ENCODE measurements at places on chromosomes 11 and 22. TPM values are rescaled to one million over a fixed set of nuclear protein-coding genes. Genes with fewer than 3 reads are reported as not detected.

GRCh38 chr11:13415201-13415600 lies 47.8 kb downstream of the BTBD10 start:
- H3K4me1 ChIP-seq, result no peaks in the 10 kb centered on the region
- peaks cover 17% of the 10 kb centered on the region for H3K36me3 ChIP-seq
- no peak overlapping the region for H3K27ac ChIP-seq

The PMM1 gene
- 30.0 TPM for total RNA-seq

- H3K27me3 ChIP-seq, result no peaks in the 10 kb centered on the region
- no peaks in the 10 kb centered on the region for H3K4me1 ChIP-seq
- H3K4me3 ChIP-seq, result no peak overlapping the region
- no peak overlapping the region for H3K27ac ChIP-seq
- no peaks in the 10 kb centered on the region for H3K36me3 ChIP-seq
- no peak for DNase-seq
These were observed 49.4 kb upstream of the NAV2 start for GRCh38 chr11:19663206-19663605.

DNA sequence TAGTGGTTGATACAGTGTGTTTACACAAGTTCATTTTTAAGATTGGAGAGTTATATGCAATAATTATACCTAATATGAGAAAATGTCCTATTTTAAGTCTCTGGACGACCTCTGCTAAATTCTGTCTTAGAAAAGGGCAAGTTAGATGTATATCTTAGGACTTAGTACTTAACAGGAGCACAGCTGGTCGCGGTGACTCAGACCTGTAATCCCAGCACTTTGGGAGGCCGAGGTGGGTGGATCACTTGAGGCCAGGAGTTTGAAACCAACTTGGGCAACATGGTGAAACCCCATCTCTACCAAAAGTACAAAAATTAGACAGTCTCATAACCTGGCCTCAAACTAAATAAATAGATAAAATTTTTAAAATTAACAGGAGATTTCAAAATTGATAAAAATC lies 27.2 kb downstream of the BSX start:
- no peak overlapping the region for H3K4me3 ChIP-seq
- no peaks in the 10 kb centered on the region for H3K36me3 ChIP-seq
- no peak for DNase-seq

- peak overlapping the region; percentile 93 for H3K27ac ChIP-seq
- peak; percentile 95 for DNase-seq
- H3K27me3 ChIP-seq, result no peaks in the 10 kb centered on the region
- H3K36me3 ChIP-seq, result no peaks in the 10 kb centered on the region
- H3K4me3 ChIP-seq, result peak overlapping the region; percentile 86
These were observed 45.7 kb upstream of the DEFB108B start for GRCh38 chr11:71787098-71787823.

The ISX gene
- not detected for total RNA-seq

DNA sequence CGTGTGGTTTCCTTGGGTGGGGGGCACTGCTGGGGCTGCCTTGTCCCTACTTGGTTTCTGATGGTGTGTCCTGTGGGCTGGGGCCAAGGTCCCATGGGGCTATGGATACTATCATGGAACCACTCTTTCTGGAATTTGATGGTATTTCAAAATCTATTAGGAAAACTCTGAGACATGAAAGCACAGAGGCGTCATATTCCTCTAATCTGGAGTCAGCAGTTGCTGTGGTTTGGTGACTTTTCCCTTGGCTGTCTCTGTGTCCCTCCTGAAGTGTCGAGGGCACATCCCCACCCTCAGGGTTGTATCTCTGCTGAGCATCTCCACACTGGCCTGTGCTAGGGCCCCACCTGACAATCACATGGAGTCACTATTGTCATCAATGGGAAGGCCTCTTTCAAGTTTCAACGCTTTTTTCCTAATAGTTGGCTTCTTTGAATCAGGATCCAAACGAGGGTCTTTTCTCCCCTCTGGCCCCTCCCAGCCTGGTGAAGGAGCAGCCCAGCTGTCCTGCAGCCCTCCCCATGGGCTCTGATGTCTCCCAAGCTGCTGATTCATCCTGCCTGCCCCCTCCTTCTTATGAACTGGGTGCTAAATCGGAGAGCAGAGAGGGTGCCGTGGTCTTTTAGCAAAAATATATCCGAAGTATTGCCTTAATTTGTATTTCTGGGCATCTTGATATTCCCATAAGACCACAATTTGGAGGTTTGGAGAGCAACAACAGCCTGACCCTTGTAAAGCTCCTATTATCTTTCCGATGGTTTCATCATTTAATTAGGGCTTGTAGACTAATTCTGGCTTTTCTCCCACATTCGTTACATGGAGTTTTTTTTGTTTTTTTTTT lies 38.5 kb downstream of the MED15 start:
- DNase-seq, result no peak
- H3K27ac ChIP-seq, result peak overlapping the region; percentile 62
- peaks cover 40% of the 10 kb centered on the region for H3K4me1 ChIP-seq
- no peaks in the 10 kb centered on the region for H3K27me3 ChIP-seq

DNA sequence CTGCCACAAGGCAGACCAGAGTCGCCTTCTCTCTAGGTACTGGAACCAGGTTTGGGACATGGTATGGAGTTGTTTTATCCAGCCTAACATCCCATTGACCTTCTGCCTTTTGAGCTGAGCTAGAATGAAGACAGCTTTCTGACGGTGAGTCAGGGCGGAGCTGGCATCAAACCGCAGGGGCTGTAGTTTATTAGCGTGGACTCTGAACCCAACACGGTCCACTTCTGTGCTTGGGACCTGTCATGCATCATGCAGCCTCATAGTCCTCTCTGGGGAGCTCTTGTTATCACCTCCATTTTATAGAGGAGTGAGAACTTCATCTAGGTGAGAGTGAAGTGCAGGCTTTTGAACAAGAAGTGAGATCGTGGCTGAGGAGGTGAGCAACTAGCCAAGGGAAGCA lies 8.3 kb downstream of the GAL3ST1 start:
- H3K4me1 ChIP-seq, result no peaks in the 10 kb centered on the region

GRCh38 chr22:46354176-46354992 lies 18.9 kb downstream of the TRMU start:
- DNase-seq, result no peak
- H3K27ac ChIP-seq, result no peak overlapping the region

- no peaks in the 10 kb centered on the region for H3K4me1 ChIP-seq
- H3K4me3 ChIP-seq, result no peak overlapping the region
- H3K27me3 ChIP-seq, result no peaks in the 10 kb centered on the region
These were observed 571.1 kb downstream of the JRKL start for GRCh38 chr11:96960926-96961325.

The RANBP1 gene
- 75.5 TPM for total RNA-seq

GRCh38 chr11:66881451-66881835 lies 24.6 kb downstream of the LRFN4 start:
- H3K4me1 ChIP-seq, result peaks cover 15% of the 10 kb centered on the region
- H3K27me3 ChIP-seq, result no peaks in the 10 kb centered on the region
- no peak overlapping the region for H3K27ac ChIP-seq

The POU2F3 gene
- not detected for total RNA-seq

- no peaks in the 10 kb centered on the region for H3K27me3 ChIP-seq
- no peak for DNase-seq
These were observed 16.6 kb upstream of the GNB1L start for GRCh38 chr22:19871023-19871844.

GRCh38 chr11:65471447-65471891 lies 27.4 kb upstream of the MALAT1 start:
- no peaks in the 10 kb centered on the region for H3K27me3 ChIP-seq
- H3K27ac ChIP-seq, result peak overlapping the region; percentile 78
- DNase-seq, result no peak
- H3K4me3 ChIP-seq, result peak overlapping the region; percentile 15
- no peaks in the 10 kb centered on the region for H3K36me3 ChIP-seq

GRCh38 chr22:46272762-46273431 lies 5.1 kb downstream of the TTC38 start:
- H3K36me3 ChIP-seq, result no peaks in the 10 kb centered on the region
- DNase-seq, result no peak
- no peak overlapping the region for H3K27ac ChIP-seq
- H3K4me1 ChIP-seq, result no peaks in the 10 kb centered on the region
- H3K4me3 ChIP-seq, result no peak overlapping the region
- H3K27me3 ChIP-seq, result no peaks in the 10 kb centered on the region

The APOL2 gene
- total RNA-seq, result 40.1 TPM

DNA sequence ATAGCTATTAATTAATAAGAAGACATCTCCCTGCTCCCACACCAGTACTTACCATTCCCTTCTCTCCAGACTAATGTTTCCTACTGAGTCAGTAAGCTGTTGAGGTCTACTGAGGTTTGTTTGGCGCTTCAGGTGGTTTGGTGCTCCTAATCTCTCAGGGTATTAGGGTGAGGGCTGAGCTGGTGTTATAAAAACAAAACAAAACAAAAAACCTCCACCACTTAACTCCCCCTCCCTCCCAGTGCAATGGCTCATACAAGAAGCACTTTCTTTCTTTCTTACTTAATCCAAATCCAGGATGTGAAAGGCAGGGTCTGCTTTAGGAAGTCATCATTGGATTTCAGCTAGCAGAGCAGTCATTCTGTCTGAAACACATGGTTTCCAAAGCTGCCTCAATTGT lies 15.3 kb downstream of the CSTPP1 start:
- no peaks in the 10 kb centered on the region for H3K27me3 ChIP-seq
- H3K4me3 ChIP-seq, result no peak overlapping the region
- no peaks in the 10 kb centered on the region for H3K36me3 ChIP-seq

The PKP3 gene
- not detected for total RNA-seq

GRCh38 chr22:24723111-24723510 lies 51.4 kb downstream of the PIWIL3 start:
- no peak overlapping the region for H3K4me3 ChIP-seq
- no peaks in the 10 kb centered on the region for H3K27me3 ChIP-seq
- H3K27ac ChIP-seq, result no peak overlapping the region
- DNase-seq, result no peak
- no peaks in the 10 kb centered on the region for H3K36me3 ChIP-seq
- no peaks in the 10 kb centered on the region for H3K4me1 ChIP-seq

The ACCS gene
- total RNA-seq, result 74.2 TPM

DNA sequence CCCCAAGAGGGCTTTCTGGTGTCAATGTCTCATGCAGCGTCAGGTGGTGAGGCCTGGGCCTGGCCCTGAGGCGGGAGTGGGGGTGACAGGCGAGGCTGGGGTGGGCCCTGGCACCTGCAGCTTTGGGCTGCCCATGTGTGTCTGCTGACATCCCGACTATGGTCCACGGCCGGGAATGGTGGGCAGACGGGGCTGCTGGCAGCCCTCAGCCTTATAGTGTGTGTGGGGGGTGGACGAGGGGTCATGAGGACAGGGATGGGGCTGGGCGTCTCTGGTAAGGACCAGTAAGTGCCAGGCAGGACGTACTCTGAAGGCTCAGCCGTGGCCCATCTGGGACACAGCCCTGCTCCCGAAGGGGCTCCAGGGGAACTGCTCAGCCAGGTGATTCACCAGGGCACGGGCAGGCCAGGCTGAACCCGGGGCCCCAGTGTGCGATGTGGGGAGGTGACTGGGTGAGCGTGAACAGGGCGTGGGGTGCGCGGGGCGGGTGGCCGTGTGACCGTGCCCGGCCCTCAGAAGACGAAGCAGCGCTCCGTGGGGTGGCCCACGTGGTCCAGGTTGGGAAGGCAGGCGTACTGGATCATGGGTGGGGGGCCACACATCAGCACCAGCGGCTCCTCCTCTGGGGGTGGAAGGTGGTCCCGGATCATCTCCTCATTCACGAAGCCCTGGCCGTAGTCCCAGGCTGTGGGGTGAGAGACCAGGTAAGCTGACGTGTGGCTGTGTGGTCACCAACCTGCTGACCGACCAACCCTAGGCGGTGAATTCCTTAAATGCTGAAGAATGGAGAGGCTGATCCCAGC lies 4.8 kb upstream of the POLDIP3 start:
- H3K4me3 ChIP-seq, result no peak overlapping the region
- no peaks in the 10 kb centered on the region for H3K27me3 ChIP-seq
- no peak for DNase-seq
- H3K4me1 ChIP-seq, result no peaks in the 10 kb centered on the region

The GRAMD4 gene
- total RNA-seq, result 48.5 TPM

The MYOD1 gene
- not detected for total RNA-seq

GRCh38 chr11:119891055-119891768 lies 162.2 kb upstream of the NECTIN1 start:
- no peak overlapping the region for H3K4me3 ChIP-seq
- DNase-seq, result no peak
- H3K27ac ChIP-seq, result no peak overlapping the region

- no peaks in the 10 kb centered on the region for H3K4me1 ChIP-seq
- H3K27me3 ChIP-seq, result peaks cover 5% of the 10 kb centered on the region
- no peak overlapping the region for H3K27ac ChIP-seq
- no peaks in the 10 kb centered on the region for H3K36me3 ChIP-seq
These were observed 12.5 kb upstream of the MUC6 start for GRCh38 chr11:1049071-1049405.

DNA sequence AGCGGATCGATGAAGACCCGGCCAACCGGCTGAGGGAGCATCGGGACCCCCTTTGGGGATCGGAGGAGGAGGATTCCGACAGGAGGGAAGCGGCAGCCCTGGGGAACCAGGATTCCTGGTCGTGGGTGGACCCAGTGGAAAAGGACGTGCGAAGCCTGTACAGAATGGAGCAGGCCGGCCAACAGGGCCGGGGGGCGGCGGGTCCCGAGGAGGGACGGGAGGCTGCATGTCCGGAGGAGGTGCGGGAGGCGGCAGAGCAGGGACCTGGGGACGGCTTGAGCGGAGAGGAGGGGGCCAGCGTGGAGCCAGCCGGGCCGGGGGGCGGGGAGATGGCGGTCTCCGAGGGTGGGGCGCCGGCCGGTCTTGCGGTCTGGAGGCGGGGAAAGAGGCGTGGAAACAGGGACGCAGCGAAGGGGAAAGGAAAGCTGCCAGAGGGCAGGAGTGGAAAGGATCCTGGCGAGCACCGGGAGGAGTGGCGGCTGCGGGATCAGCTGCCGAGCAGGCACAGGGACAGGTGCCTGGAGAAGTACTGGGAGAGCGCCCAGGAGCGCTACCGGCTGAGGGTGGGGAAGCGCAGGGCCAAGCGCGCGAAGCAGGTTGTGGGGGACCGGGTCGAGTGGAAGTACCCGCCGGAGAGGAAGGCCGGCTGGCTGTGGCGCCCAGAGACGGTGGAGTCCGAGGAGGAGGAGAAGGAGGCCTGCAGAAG lies at the start of gene ANO5:
TSS of gene ANO5 (plus strand) at position 444 of the 706 bp plus-strand sequence. CDS start 408 bp downstream, outside the sequence.
- no peaks in the 10 kb centered on the region for H3K4me1 ChIP-seq
- no peak for DNase-seq
- H3K27me3 ChIP-seq, result no peaks in the 10 kb centered on the region
- H3K36me3 ChIP-seq, result no peaks in the 10 kb centered on the region

The GAL3ST1 gene
- 0.56 TPM for total RNA-seq

The NLRP6 gene
- total RNA-seq, result 8.6 TPM

- H3K36me3 ChIP-seq, result no peaks in the 10 kb centered on the region
- no peak overlapping the region for H3K27ac ChIP-seq
- H3K27me3 ChIP-seq, result no peaks in the 10 kb centered on the region
These were observed 83.7 kb upstream of the LINC01488 start for GRCh38 chr11:69397732-69398131.

DNA sequence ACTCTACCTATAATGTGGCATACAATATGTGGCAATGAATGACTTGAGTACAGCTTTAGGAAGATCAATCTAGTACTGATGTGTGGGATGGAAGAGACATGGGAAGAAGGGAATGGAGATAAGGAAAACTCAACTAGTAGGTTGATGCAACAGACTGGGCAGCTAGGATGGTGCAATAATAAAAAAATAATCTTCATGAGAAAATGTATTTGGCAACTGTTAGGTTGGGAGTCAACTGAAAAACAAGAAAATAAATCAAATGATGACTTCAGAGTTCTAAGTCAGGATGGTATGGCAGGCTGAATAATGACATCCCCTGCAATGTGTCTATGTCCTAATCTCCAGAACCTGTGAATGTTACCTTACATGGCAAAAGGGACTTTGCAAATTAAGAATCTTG lies 236.8 kb upstream of the PITPNB start:
- no peak overlapping the region for H3K27ac ChIP-seq
- no peaks in the 10 kb centered on the region for H3K4me1 ChIP-seq
- no peaks in the 10 kb centered on the region for H3K36me3 ChIP-seq
- no peaks in the 10 kb centered on the region for H3K27me3 ChIP-seq
